ENCODE measurements at places on chromosomes 7 and 10.

GRCh38 chr7:7908622-7909145 lies 59.9 kb upstream of the GLCCI1 start:
- DNase-seq: peak; percentile 13

GRCh38 chr7:3916146-3916545 lies 615.1 kb downstream of the SDK1 start:
- DNase-seq: no peak

GRCh38 chr10:31590023-31590800 lies 271.2 kb downstream of the ZEB1 start:
- no peak for DNase-seq

GRCh38 chr10:110843796-110844616 lies 27.7 kb upstream of the PDCD4 start:
- DNase-seq: no peak

DNA sequence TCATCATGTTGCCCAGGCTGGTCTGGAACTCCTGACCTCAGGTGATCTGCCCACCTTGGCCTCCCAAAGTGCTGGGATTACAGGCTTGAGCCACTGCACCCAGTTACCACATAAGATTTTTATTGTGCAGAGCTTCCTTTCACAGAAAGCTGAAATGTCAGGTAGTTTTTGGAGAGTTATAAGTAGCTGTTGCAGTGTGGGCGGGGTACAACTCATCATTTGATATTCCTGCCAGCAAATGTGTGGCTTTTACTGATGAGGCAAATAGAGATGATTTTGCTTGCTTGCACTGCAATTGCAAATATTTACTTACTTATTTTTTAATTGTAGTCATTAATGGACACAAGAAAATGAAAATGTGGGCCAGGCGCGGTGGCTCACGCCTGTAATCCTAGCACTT lies 32.4 kb downstream of the NKX2-3 start:
- no peak for DNase-seq

DNA sequence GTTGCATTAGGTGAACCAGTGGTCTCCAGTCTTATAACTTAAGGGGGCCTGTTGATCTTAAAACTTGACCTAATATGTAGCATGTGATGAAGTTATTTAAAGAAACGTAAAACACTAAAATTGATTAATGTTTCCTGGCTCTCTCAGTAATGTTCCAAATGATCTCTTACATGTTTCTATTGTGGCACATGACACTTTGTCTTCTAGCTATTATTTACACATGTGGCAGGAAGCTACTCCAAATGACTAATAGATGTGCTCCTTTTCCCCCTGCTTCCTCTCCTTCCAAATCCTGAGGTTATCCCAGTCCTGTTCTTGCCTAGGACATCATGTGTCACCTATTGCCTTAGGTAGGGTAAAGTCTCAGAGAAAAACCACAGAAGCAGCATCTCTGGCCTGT lies 89.4 kb downstream of the FAS start:
- no peak for DNase-seq

DNA sequence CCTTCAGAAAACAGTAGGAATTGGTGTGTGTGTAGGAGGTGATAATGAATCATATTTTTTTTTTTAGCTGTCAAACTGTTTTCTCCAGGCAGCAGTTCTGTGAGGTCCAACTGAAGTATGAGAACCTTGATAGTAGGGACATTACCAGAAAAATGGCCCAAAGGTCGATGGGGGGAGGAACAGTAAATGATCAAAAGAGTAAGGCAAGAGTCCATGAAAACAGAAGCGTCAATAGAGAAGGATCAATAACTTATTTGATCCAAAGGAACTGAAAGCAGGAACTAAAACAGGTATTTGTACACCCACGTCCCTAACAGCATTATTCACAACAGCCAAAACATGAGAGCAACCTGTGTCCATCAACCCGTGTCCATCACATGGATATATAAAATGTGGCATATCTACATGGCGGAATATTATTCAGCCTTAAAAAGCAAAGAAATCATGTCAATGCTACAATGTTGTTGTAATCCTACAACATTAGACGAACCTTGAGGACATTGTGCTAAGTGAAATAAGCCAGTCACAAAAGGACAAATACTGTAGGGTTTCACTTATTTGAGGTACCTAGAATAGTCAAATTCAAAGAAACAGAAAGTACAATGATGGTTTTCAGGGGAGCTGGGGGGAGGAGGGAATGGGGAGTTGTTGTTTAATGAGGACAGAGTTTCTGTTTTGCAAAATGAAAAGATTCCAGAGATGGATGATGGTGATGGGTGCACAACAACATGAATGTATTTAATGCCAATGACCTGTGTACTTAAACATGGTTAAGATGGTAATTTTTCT lies 214.0 kb upstream of the KLF14 start:
- DNase-seq: no peak

Measured in erythroblast (primary cell).